Fibroblast of the conjunctiva (primary cell): ENCODE measurements at places on chromosomes 16 and 17.

DNA sequence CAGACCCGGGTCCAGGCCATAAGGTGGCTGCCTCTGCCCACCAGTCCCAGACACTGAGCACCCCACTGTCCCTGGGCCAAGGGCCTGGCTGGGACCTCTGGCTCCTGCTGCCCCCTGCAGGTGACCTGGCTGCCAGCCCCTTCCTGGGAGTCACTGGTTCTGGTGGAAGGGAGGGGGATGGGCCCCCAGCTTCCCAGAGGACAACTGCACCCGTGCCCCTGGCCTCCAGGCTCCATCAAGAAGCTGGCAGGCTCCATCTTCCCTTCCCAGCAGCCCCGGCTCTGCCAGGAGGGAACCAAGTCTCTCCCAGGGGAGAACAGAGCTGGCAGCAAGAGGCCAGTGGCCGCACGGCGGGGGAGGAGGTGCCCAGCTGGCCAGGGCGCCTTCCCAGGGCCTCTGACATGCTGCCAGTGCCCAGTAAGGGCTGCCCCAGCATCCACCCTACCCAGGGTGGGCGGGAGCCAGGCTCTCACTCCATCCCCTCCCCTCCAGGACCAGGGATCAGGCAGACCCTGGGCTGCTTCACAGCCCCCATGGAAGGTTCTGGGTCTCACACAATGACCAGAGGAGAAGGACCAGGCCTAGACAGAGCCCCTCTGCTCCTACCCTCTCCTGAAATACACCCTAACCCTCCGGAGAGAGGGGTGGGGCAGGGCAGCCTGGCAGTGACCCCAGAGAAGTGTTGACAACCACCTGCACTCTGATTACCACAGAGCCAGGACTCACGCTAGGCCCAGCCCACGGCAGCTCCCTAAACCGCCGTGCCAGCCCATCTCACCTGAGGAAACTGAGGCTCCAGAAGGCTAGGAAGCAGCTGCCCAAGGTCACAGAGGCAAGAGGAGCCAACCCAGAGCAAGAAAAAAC lies 3.6 kb downstream of the CLUH start:
- DNase-seq, result no peak

GRCh38 chr16:17037499-17037898 lies 433.3 kb downstream of the XYLT1 start:
- DNase-seq, result no peak

GRCh38 chr17:9729034-9729650 lies 62.2 kb downstream of the DHRS7C start:
- DNase-seq, result peak; percentile 22

GRCh38 chr16:1259760-1260068 lies 3.8 kb downstream of the TPSD1 start:
- DNase-seq, result no peak

DNA sequence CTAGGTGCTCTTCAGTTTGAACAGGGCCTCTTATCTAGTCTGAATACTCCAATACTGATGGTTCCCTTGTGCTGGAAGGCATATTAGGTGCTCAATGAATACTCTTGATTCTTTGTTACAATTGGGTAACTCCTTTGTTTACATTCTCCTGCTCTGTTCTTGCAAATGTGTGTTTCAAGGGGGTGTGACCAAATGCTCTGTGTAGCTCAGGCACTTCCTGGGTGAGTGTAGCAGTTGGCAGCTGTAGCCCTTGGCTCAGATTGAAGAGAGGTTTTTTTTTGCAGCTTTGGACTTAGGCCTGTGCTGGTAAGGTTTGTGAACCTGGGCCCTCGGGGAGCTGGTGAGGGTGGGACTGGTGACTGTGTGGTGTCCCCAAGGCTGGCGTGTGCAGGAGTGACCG lies 20.2 kb downstream of the TBCD start:
- peak; percentile 52 for DNase-seq

DNA sequence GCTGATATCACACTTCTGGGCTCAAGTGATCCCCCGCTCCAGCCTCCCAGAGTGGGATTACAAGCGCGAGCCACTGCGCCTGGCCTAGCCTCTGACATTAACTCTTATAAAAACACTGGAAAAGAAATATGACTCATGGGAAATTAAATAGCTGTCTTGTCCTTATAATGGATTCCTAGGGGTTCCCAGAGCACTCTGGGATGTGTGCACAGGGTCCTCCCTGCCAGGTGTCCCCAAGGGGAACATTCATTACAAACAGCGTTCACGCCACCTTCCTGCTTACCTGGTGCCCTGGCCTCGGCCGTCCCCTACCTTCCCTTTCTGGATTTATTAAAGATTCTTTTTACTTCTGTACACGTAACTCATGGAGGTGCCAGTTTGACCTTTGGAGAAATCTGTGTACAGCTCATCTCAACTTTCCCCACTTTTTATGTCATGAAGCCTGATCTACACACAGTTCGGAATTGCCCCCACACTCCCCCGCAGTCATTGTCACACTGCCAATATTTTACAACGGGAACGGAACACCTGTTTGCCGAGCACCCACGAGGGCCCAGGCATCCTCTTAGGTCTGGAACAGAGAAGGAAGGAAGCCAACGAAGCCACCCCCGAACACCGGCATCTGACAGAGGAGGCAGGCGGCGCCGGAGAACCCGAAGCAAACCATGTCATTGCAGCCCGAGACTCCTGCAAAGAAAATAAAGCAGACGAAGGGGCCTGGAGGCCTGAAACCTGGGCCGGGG lies 39.7 kb upstream of the MEAK7 start:
- no peak for DNase-seq

DNA sequence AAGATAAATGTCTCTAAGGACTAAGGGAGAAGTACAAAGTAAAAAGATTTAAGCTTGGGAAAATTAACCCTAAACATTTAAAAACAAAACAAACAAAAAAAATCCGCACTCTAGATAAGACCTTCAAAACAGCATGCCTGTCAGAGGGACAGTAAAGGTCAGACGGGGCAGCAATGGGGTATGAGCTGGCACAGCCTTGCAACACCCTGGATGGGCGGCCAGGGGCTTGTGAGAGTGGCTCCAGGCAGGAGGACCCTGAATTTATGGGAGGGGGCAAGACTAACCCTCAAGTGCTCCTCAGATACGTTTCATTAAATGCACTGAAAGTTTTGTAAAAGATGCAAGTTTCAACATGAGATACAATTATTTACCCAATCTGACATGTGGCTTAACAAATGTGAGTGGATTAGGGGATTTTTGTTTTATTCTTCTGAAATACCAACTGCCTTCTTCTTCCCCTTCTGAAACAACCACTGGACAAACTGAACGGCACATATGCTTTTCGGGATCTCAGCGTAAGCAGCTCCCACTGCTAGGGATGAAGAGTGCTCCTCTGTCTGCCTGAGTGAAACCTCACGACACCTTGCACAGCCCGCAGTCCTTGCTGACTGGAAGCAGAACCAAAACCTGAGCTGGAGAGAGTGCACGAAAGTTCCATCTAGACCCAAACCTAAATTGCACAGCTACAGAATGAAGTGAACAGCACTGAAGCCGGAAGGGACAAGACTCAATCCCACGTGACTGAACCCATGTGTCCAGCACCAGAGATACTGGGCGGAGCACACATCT lies 128.4 kb downstream of the ANKRD11 start:
- no peak for DNase-seq

DNA sequence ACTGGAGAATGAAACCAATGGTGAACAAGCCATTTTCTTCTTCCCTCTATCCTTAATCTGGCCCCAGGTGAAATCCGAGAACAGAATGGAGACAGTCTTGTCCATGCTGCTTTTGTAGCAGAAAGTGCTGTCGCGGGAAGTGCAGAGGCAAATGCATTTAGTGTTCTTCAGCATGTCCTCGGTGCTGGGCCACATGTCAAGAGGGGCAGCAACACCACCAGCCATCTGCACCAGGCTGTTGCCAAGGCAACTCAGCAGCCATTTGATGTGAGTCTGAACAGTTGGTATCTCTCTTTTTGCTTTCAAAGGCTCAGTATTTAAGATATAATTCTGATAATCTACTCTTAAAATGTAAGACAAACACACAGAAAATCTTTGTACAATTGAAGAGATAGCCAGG lies 18.7 kb downstream of the UQCRC2 start:
- DNase-seq, result no peak
